ENCODE measurements at places on chromosomes 2 and 18.

- DNase-seq, result peak; percentile 54
Observed at GRCh38 chr2:143600116-143600515, 470.9 kb downstream of the ARHGAP15 start.

- peak; percentile 15 for DNase-seq
Observed at GRCh38 chr2:156319811-156320485, 12.6 kb downstream of the NR4A2 start.

GRCh38 chr2:119549241-119549640 lies 5.0 kb downstream of the CFAP221 start:
- DNase-seq, result peak; percentile 89

- peak; percentile 56 for DNase-seq
Observed at GRCh38 chr2:217691920-217692666, 310.7 kb downstream of the TNS1 start.

DNA sequence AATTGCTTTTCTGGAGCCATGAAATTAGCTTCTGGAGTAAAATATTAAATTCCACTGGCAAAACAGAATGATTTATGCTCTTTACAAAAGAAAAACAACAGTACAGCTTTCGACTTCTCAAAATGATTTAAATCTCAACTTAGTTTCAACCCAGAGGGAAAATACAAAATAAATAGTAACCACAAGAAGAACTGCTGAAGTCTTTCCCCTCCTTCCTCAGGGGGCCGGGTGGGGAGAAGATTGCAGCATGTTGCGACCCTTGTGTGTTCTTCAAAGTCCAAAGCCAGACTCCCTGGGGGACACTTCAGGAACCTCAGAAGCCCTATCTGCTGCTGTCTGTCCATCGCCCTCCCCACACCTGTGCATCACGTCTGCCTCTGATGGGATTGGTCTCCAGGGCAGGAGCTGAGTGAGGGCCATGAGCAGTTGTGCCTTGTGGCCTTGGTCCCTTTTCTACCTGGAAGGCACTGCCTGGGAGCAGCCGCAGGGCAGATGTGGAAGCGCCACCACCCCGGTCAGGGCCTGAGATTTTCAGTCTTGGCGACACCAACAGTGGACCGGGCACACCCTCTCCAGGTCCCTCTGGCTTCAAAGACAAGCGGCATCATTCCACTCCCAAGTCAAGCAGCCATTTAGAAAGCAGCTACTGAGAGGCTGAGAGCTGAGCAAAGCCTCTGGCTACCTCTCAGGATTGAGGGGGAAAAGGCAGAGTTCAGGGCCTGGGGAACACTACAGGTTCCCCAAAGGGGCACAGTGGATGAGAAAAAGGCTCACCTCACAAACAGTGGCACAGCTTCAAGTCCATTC lies 210.1 kb upstream of the RAB6C start:
- no peak for DNase-seq

DNA sequence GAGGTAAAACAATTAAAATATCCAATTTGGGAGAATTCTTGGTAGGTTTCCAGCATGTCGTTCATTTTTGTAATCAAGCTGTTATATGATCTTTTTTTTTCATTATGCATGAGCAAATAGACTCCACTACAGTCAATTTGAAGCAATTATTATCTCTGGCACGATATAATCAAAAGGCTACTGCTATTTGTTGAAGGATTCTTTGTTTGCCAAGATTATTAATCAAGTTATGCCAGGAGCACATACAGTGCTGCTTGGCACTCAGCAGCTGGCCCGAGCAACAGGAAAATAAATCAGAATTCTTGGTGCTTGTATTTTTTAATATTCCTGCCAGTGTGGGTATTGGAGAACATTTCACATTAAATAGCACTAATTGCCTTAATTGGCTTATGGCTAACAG lies 279.5 kb downstream of the RND3 start:
- DNase-seq, result no peak

DNA sequence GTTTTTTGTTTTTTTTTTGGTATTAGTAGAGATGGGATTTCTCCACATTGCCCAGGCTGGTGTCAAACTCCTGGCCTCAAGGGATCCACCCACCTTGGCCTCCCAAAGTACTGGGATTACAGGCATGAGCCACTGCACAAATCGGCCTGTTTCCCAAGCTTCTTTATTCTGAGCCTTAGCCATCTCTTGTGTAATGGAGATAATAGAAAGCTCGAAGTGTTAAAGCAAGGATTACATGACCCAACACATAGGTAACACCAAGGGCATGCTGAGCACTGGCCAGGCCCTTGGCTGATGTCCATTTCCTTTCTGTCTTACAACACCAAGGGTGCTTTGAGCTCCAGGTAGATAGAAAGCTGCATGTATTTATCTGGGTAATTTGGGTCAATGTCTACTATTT lies 187.8 kb upstream of the MEX3C start:
- DNase-seq, result no peak

DNA sequence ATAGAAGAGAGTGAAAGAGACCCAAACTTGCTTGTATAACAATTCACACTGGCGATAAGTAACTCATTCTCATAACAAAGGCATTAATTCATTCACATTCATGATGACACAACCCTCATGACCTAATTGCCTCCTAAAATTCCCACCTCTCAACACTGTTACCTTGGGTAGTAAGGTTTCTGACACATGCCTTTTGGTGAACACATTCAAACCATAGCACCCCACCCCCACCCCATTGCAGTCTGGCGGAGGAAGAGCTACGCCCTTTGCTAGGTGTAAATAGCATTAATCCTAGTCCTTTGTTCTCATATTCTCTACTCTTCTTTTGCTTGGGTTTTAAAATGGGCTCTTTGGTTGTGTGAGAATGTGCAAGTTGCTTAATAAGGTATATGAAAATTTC lies 361.5 kb downstream of the DSEL start:
- DNase-seq, result no peak

DNA sequence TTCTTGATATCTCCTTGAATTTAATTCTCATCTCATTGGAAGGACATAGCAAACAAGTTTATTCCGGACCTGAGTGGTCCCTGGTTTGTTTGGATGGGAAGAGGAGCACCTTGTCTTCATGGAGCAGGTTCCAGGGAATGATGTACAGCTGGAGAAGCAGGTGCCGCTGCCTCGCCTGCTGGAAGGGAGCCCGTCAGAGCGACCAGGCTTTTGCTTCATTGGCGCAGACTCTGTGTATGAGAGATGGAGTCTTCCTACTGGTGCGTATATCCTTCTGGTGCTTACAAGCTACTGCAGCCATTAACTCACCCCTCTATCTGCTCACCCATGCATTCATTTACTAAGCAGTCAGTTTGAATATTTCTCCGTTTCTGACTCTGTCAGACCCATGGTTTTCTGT lies 11.6 kb upstream of the ALLC start:
- DNase-seq, result no peak

All from fibroblast of upper back skin (primary cell).